ENCODE measurements at places on chromosomes 1 and 21. TPM values are rescaled to one million over a fixed set of nuclear protein-coding genes. Genes with fewer than 3 reads are reported as not detected.

DNA sequence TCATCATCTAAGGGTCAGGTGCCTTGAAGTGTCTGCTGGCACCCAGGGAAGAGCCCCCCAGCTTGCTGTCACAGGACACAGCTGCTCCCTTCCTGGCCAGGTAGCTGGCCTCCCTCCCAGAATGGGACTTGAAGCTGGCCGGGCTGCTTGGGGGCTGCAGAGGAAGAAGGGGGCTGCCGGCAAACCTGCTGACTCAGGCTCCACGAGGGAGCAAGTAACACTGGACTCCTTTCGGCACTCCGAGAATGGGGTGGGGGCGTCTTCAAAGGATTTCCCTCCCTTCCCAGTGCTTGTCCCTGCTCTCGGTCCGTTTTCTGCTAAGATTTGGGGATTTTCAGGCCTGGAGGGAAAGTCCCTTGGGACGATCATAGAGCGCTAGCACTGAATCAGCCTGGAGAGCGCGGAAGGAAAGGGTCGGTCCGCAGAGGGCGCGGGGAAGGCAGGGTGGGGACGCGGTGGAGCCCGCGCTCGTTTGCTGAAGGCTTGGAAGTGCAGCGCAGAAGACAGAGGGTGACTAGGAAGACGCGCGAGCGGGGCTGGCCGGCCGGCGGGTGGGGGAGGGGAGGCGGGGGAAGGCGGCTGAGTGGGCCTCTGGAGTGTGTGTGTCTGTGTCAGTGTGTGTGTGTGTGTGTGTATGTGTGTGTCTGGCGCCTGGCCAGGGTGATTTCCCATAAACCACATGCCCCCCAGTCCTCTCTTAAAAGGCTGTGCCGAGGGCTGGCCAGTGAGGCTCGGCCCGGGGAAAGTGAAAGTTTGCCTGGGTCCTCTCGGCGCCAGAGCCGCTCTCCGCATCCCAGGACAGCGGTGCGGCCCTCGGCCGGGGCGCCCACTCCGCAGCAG lies at the start of gene CSF1:
Gene CSF1, plus strand, starts transcription at position 727 of the 840 bp plus-strand sequence. CDS start 175 bp downstream, outside the sequence.
- peak; percentile 69 for DNase-seq

TNNI3K gene
- 1.3 TPM for total RNA-seq

IL20 gene
- not detected for total RNA-seq

DNA sequence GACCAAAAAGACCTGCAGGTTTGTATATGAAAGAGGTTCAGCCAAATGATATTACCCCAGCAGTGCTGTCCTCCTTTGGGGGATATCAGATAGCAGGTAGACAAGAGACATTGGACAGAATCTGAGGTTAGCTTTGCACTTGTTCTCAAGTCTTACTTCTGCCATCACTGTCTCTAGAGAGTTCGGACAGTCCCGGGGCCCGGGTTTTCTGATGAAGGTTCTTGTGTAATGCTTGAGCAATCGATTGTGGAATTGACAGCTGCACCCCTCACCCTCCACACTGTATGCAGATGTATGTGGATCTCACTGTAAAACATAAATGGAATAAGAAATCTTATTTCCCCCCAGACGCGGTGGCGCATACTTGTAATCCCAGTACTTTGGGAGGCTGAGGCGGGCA lies 56.2 kb upstream of the MORC3 start:
- DNase-seq = no peak

GSTM1 gene
- 45.9 TPM for total RNA-seq

QSOX1 gene
- 34.7 TPM for total RNA-seq

SERTAD4 gene
- 1.5 TPM for total RNA-seq

GRCh38 chr1:63904826-63905225 lies 131.0 kb downstream of the ROR1 start:
- no peak for DNase-seq

- no peak for DNase-seq
These were observed 940 bp downstream of the SOX13 start for GRCh38 chr1:204073837-204074273.

PLEKHN1 gene
- not detected for total RNA-seq

DNA sequence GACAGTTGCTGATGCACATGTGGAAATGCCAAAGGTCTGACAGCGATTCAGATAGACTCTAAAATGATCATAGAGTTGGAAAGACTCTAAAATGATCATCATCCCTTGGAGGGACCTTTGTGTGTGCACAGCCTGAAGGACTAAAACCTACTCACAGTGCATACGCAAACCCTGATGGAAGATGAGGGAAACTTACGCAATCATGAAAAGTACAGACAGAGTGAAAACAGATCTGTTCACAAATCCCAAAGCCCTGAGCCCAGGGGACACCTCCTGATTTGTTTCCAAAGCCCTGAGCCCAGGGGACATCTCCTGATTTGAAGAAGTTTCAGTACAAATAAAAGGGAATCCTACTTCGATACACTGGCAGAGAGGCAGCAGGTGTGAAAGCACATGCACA lies 79.3 kb upstream of the PROX1 start:
- no peak for DNase-seq

- no peak for DNase-seq
These were observed 11.8 kb downstream of the TPM3 start for GRCh38 chr1:154179946-154180687.

DNA sequence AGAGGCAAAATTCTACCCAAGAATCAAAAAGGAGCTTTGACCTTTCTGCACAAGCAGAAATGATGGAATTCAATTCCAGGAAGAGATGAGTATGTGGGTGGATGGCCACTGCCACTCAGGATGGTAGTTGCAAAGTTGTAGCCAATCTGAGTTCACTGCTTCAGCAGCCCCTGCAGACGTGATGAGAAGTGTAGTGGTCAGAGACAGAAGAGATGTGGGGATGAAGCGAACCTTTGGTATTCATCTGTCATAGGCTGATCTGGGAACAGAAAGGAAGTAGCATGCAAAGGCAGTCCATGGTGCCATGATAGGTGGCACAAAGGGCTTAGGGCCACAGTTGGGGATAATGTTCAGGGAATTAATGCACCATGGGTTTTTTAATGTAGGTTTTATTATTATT lies 81.1 kb upstream of the PGBD5 start:
- no peak for DNase-seq

GRCh38 chr1:111729946-111730681 lies 9.1 kb downstream of the INKA2 start:
- DNase-seq = no peak

DNA sequence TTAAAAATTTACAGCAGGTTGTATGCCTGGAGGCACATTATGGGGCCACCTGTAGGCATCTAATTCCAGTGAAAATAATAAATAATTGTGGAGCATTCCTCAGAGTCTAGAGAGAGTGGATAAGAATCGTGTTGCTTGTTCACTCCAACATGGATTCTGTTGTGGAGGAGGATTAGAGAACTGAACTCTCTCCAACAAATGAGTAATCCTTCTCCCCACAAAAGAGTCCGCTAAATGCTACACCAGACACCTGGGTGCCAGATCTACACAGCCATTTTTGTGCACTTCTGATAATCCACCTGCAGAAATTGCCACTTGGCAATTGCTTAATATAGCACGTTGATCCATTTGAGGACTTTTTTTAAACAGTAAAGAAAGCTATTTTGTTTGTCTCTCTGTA lies 113.7 kb upstream of the DPYD start:
- DNase-seq = no peak

- no peak for DNase-seq
These were observed 11.6 kb upstream of the EPB41 start for GRCh38 chr1:28902738-28903137.

DNA sequence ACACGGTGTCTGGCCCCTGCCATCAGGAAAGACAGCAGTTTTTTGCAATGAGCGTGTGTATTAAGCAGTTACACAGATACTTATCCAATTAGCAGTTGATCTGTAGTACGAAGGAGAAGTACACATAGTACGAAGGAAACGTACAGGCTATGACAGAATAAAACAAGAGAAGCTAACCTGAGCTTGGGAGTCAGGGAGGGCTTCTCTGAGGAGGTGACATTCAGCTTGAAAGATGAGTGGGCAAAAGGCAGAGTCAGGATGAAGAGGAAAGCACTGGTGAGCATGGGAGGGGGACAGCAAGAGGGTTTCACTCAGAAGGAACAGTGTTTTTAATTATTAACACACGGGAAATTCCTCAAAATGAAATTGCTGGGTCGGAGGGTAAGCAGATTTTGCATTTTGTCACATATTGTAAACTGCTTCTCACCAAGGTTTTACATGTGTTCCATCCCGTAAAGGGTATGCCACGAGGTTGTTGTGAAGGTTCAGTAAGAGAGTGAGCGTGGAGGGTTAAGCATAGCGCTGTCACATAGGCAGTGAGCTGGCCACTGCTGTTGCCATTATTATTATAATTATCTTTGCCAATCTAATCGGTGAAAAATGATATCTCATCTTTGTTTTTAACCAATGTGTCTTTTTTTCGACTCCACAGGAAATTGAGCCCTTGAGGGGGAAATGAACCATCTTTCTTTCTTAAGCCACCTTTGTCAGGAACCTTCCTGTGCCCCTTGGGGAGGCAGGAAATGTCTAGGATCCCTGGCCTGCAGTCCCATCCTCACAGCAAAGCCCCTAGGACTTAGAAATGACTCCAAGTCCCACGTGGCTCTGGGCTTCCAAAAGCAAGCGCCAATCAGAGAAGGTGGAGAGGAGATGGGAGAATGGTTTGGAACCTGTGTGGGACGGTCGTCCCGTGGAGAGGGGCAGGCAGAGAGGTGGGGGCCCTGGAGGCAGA lies 47.3 kb upstream of the POU3F1 start:
- DNase-seq = no peak

C1orf141 gene
- total RNA-seq = not detected

FCRL2 gene
- not detected for total RNA-seq

FAM177B gene
- not detected for total RNA-seq

DNA sequence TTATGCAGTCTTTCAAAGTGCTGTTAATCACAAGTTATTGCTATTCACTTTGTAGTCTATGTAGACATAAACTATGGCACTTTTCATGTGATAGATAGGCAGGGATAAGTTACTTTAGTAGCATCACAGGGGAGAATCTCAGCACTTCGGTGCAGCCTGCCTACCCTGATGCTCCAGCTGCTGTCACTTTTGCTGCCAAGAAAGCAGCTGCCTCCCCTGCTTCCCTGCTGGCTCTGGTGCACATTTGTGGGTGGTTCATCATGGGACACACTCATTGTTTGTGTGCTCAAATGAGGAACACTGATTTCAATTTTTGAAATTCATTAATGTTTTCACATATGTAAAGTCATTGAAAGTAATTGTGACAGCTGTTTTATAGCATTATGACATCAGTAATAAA lies 272.6 kb downstream of the S1PR1 start:
- no peak for DNase-seq

DNA sequence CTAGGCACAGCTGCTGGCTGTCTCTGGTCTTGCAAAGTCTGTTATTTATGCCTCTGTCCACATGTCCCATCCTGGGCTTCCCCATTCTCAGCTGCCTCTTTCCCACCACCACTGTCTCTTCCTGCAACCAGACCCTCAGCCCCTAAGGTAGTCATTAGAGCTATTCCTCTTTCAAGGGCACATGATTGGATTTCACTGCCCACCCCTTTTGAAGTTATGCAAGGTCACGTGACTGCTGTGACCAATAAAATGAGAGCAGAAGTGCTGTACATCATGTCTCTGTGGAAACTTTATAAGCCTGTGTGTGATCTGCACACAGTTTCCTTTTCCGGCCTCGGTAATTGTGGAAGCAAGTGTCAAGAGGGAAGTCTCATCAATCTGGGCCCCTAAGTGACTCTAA lies 136.6 kb upstream of the HMGB4 start:
- DNase-seq = no peak

GRCh38 chr1:217333939-217334338 lies 297.0 kb downstream of the GPATCH2 start:
- peak; percentile 35 for DNase-seq

GRCh38 chr1:36248250-36248894 lies 24.1 kb downstream of the THRAP3 start:
- no peak for DNase-seq

DNA sequence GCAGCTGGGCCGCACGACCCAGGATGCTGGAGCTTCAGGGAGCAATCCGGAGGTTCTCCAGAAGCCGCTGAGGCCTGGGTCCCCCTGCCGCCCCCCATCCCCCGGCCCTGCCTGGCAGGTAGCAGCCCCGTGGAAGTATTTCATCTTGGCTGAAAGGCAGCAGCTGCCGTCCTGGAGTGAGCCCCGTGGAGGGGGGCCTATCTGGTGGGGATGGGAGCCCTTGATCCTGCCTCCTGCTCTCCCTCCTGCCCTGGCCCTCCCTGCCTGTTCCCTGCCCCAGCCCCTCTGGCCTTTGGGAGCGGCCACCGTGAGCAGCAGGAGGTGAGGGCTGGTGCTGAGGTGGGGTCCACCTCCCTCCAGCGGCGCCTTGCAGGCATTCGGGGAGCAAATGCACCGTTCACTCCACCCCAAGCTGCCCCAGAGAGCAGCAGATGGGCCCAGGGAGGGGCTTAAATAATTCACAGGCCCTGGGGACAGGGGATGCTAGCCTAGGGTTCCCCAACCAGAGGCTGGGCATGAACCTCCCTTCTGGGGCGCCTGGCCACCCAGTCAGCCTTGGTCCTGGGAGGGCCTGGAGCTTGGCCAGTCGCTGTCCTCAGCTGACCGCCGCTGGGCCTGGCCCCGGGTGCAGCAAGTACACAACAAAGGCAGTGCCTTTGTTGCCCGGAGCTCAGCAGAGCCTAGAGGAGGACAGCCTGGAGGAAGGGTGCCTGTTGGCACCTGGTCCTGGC lies 23.7 kb upstream of the PLCH2 start:
- DNase-seq = no peak

DNA sequence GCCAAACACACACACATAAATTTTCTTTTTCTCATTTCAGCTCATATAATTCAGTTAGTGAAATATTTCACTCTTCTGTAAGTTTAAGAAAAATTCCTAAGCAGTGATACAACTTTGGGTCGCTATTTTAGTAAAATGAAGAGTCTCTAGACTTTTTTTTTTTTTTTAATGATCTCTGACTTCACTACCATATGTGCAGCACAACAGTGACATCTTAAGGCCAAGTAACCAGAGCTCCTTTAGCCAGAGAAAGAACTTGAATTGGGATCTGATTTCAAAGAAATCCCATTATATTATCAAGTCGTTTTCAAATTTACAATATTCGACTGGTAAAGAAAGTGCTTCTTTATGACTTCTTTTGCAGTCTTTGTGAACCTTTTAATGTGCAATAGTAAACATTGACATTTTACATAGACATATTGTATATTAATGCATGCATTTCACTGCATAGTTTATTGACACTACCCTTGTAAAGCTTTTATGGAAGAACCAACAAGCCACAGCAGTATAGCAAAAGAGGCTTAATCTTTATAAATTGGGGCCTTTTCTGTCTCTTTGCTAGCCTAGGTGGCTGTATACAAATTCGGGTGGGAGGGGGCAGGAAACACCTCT lies 62.2 kb downstream of the LRRC40 start:
- no peak for DNase-seq

NR0B2 gene
- not detected for total RNA-seq

DNA sequence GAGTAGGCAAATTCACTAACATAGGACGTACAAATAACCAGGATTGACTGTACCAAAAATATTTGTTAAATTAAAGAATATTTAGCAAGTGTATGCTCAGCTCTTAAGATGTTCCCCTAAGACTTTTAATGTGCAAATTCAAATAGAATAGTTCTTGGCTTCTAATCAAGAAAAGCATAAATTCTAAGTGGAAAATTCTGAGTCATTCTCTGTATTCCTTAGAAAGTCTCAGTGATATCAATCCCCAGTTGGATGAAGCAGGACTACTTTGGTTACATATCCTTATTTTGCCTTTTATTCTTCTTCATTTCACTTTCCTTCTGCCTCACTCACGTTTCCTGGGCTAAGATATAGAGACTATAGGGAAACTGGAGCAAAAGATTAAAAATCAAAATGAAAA lies 130.2 kb downstream of the IFI44 start:
- DNase-seq = no peak
